Activated CD8-positive, alpha-beta memory T cell treated with anti-CD3 and anti-CD28 coated beads for 4 hours (primary cell): ENCODE measurements at places on chromosomes 1 and 21.

DNA sequence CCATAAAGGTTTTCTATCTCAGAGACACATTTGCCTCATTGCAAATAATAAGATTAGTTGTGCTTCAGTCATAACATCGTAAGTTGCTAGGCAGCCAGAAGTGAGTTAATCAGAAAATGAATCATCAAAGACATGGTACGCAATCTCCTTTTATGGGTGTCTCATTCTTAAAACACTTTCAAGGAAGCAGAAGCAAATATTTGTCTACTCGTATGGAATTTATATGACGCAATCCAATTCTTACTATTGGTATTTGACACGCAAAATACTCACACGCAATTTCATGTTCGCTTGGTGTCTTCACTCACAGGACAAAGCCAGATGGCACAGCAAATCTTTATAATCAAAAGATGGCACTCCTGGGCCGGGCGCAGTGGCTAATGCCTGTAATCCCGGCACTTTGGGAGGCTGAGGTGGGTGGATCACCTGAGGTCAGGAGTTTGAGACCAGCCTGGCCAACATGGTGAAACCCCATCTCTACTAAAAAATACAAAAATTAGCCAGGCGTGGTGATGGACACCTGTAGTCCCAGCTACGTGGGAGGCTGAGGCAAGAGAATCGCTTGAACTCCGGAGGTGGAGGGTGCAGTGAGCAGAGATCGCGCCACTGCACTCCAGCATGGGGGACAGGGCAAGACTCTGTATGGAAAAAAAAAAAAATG, 56.4 kb downstream of the HLCS start:
- no peak for DNase-seq

- DNase-seq: no peak
Measured at GRCh38 chr21:28442624-28443023, 550.1 kb downstream of the LTN1 start.

DNA sequence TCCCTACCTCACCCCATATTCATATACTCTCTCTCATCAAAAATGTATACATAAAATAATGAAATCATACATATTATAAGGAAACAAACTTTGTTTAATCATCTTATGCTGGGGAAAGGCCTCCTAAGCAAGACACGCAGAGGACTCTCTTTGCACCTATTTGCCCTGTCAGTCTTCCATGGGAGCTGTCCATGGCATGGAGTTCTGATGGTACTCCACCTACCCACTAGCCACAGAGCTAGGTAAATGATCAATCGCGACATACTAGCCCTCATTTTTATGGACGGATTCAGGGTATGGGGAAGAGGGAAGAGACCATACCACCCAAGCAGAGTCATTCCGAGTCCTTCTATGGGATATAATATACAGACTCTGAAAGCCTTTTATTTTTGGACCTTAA, 131.0 kb downstream of the CSMD2 start:
- no peak for DNase-seq

- no peak for DNase-seq
Measured at GRCh38 chr21:42215942-42216725, 2.8 kb upstream of the ABCG1 start.

DNA sequence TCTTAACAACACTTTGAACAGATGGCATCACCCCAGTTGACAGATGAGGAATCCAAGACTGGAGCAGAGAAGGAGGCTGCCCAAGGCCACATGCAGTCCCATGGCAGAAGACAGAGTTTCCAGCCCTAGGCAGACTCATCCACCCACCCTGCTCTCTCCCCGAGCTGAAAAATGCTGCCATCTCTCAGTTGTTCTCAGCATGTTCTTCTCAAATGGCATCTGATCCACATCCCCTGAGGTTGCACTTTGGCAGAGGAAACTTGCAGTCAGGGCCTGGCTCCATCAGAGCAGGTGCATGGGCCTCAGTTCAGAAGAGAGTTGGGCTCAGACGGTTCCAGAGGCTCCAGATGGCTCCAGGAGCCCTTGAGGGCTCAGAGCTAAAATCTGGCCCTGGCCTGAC, 709.4 kb downstream of the MATN1 start:
- no peak for DNase-seq

GRCh38 chr1:76998582-76999223, 131.4 kb downstream of the ST6GALNAC5 start:
- DNase-seq: no peak

- no peak for DNase-seq
Measured at GRCh38 chr1:22969304-22969709, 3.4 kb downstream of the LACTBL1 start.

DNA sequence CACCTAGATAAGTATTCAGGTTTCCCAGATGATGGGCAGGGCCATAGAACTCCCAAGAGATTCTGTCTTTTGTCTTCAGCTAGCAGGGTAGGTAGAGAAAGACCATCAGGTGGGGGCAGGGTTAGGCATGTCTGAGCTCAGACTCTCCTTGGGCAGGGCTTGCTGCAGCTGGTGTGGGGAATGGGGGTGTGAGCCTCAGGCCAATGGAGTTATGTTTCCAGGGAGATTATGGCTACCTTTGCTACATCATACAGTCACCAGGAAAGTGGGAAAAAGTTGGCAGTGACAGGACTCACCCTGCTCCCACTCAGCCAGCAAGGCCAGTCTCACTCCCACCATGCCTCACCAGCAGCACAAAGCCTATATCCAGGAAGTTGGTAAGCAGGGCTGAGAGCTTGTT, 77.8 kb downstream of the DRAM2 start:
- DNase-seq: no peak

- no peak for DNase-seq
Measured at GRCh38 chr1:222057162-222057561, 315.3 kb upstream of the DUSP10 start.
